ENCODE measurements at places on chromosomes 1 and 21.

- DNase-seq: no peak
Observed at GRCh38 chr1:208923946-208924720, 659.4 kb upstream of the CAMK1G start.

GRCh38 chr21:42257091-42257765 is 38.3 kb downstream of the ABCG1 start:
- no peak for DNase-seq

DNA sequence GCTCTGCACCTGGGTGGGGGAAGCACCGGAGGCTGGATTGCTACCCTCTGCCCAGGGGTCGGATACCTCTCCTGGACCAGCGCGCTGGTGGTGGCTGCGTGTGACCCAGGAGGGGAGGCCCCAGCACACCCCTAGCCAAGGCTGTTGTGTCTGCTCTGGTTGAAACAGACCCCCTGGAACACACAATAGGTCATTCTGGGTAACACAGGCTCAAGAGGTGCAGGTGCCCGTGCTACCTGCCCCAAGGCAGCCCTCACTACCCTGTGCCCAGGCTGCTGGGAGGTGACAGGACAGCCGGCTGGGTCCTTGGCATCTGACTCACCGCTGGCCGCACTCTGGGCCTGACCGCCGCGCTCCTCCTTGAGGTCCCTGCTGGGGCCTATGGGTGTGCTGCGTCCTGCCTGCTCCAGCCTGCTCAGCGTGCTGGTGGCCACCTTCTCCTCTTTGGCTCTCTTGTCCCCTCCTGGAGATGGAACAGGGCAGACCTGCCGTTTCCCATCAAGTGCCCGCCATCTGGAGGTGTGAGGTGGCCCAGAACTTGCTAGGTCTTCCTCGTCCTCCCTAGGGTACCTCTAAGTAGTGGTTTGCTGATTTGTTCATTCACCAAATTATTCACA is 30.0 kb downstream of the ZBTB17 start:
- no peak for DNase-seq

DNA sequence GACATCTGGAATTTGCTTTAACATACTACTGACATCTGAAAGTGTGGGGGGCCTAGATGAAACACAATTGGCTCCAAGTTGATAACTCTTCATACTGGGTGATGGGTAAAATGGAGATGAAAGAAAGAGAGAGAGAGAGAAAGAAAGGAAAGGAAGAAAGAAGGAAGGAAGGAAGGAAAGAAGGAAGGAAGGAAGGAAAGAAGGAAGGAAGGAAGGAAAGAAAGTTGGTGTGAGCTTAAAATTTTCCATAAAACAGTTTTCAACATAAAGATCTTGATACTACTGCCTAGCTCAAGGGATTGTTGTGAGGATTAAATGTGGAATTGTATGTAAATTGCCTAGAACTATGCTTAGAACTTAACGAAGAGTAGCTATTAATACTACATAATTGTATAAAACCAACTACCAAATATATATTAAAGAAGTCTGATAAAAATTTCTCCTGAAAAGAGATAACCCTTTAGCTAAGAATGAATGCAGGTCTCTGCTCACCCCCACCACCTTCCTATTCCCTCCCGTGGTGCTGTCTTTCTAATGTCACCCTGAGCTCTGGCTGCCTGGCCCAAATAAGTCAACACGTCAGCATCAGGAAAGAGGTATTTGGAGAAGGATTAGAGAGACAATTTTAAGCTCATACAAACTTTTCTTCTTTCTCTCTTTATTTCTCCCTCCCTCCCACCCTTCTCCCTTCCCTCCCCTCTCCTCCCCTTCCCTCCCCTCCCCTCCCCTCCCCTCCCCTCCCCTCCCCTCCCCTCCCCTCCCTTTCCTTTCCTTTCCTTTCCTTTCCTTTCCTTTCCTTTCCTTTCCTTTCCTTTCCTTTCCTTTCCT is 89.3 kb upstream of the SGIP1 start:
- DNase-seq: no peak

- no peak for DNase-seq
Observed at GRCh38 chr21:34878940-34879339, 170.2 kb downstream of the RUNX1 start.

DNA sequence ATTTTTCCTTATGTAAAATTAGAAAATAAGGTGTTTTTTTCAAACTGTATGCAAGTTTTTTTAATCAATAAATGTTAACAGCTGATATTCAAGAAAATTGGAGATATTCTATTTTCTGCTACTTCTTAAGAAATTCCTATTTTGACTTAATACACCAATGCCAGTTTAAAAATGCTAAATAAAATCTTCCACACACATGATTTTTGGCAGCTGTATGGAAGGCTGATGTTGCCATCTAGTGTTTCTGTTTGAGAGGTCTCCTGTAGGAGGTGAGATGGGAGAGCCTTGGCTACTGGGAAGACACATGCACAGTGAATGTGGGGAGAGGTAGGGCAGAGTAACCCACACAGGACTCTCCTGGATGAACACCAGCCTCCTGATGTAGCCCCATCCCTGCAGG is 29.2 kb upstream of the OR2B11 start:
- peak; percentile 10 for DNase-seq

- no peak for DNase-seq
Observed at GRCh38 chr1:229410370-229410691, 23.6 kb downstream of the ACTA1 start.

GRCh38 chr1:62230718-62231117 is 36.1 kb downstream of the L1TD1 start:
- DNase-seq: peak; percentile 89

DNA sequence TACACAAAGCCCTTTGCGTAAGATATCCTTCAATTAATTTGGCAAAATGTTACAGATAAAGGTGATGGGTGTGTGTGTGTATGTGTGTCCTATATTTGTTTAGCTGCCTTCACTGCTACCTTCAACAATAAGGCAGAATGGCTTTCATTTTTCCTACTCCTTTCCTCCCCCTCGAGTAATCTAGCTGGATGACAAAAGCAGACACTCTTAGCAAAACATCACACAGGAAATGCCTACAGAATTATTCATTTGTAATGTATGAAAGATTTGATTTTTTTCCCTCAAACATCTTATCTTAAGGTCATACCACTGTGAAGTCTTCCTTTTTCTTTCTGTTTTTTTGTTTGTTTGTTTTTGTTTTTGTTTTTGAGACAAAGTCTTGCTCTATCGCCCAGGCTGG is 10.6 kb downstream of the PTPN22 start:
- peak; percentile 83 for DNase-seq

- DNase-seq: no peak
Observed at GRCh38 chr1:242057745-242058115, 58.8 kb upstream of the MAP1LC3C start.

GRCh38 chr1:198352975-198353695 is 187.3 kb downstream of the ATP6V1G3 start:
- no peak for DNase-seq

- DNase-seq: peak; percentile 27
Observed at GRCh38 chr21:43323244-43324005, 103.5 kb downstream of the SIK1 start.

DNA sequence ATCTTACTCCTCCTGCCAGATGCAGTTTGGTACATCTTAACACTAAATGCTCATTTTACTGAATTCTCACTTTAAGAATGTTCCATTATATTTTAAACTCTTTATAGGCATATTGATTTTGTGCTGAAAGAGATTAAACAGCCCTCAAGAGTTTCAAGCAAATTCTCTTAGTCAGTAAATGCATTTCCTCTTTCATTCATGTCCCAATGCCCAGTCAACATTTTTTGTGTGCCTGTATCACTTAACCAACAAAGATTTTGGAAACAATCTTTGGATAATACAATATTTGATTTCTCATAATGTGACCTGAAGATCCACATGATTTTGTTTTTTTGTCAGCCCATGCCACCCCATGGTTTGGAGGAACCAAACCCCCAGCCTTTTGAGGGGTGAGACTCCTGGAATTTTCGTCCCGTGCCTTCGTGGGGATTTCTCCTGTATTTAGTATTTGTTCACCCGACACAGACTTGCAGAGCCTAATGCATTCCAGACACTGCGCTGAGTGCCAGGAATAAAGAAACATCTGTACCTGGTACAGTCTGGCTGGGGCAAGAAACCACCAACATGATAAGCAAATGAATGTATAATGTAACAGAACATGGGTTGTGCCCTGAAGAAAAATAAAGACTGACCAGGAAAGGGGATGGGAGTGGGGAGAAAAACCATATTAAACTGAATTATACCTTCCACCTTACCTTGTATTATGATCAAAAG is 47.1 kb upstream of the ETS2 start:
- DNase-seq: no peak

DNA sequence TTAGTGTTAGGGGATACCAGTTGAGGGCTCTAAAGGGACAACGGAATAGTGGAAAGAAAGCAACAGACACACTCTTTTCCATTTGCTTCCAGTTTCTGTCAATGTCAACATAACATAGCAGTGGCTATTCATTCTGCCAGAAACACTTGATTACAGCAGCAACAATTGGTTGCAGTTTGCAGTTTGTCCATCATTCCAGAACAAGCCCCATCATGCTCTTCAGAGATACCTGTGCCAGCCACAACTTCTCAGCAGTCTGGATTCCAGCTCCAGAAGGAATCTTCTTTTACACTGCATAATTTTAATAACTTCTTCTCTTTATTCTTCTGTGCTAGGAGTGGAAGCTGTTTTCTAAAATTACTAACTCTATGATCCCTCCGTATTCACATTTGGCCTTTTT is 1521.4 kb downstream of the PLA2G4A start:
- DNase-seq: no peak

GRCh38 chr1:224884361-224884801 is 45.1 kb upstream of the DNAH14 start:
- peak; percentile 19 for DNase-seq

DNA sequence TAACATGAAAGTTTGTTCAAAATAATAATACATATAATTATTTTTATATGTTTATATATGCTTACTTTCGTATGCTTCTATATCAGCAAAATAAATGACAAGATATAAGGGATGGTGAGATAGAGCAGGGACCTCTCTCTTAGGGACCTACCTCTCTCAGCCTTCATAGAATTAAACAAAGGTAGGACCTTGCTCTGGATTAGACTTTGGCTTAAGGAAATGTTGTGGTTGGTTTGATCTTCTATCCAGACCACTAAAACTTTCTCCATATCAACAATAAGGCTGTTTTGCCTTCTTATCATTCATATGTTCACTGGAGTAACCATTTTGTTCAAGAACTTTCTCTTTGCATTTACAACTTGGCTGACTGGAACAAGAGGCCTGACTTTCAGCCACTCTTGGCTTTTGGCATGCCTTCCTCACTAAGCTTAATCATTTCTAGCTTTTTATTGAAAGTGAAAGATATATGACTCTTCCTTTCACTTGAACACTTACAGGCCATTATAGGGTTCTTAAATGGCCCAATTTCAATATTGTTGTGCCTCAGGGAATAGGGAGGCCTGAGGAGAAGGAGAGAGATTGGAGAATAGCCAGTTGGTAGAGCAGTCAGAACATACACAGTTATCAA is 14.4 kb downstream of the FRRS1 start:
- no peak for DNase-seq

- DNase-seq: no peak
Observed at GRCh38 chr1:171805395-171806115, 24.1 kb downstream of the METTL13 start.

DNA sequence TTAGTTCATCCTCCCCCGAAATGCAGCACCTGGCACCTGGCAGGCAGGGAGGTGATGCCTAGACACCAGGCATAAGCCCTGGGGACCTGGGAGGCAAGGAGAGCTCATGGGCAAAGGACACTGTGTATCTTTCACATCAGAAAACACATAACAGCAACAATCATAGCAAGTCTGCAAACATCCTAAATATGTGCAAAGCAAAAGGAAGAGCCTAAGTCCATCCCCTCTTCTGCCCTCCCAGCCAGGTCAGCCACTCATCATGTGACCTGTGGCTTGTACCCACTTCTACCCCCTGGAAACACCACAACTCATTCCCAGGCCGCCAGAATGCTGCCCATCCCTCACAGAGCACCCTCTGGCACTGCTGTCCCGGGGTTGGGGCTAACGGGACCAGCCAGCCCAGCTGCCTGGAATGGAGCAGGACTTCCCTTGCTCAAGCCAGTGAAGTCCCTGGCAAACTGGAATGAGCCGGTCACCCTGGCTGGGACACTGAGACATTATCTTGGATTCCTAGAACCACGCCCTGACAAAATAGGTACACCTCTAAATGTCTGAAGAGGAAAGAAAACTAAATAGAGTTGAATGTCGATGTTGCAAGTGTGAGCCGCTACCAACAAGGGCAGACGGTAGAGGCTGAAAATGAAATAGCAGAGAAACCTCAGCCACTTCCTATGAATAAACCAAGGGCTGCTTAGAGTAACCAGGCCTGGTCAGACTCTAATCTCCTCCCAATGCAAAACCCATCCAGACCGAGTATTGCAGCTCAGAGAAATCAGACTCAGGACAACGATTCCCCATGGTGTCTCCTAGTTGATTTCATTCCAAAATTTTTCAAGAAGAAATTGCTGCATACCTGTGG is 29.4 kb downstream of the TMPRSS2 start:
- DNase-seq: no peak

DNA sequence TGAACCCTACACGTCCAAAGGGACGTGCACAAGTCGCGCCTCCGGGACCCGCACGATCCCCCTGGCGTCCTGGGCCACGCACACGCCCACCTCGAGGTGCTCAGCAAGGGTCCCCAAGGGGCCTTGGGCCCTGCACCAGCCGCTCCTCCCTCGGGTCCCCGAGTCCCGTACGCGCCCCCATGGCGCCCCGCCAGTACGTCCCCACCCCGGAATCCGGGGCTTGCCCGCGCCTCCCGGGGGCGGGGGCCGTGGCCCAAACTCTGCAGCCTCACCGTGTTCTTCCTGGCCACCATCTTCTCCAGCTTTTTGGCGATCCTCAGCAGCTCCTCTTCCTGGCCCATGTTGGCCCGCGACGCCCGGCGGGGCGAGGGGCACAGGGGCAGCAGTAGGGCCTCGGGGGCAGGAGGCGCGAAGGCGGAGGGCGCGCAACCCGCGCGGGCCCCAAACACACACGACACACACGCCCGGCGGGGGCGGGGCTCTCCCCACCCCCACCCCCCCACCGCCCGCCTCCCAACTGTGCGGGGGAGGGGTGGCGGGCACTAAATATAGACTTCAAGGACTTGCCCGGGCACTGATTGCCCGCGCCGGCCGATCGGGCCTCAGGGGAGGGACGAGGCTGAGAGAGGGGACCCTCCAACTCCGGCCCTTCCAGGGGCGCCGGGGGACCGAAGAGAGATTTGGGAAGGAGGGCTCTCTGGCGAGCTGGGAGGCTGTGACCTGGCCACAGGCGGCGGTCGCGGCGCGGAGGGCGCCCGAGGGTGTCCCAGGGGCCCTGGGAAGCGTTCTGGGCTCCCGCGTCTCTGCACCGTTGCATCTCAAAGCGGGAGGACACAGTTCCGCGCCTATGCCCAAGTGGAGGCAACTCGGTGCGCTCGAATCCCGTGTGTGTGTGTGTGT is at the start of gene TCEA3:
TSS of gene TCEA3 (minus strand) at position 456 of the 900 bp plus-strand sequence. CDS start at position 341, 115 bp downstream.
- DNase-seq: peak; percentile 55

GRCh38 chr1:69744381-69744780 is 176.7 kb downstream of the LRRC7 start:
- DNase-seq: no peak

GRCh38 chr1:231781892-231782291 is 155.3 kb downstream of the DISC1 start:
- peak; percentile 27 for DNase-seq
